ENCODE measurements at places on chromosomes 13 and 19.

GRCh38 chr13:41919741-41920487 lies 41.0 kb downstream of the VWA8 start:
- DNase-seq, result no peak

DNA sequence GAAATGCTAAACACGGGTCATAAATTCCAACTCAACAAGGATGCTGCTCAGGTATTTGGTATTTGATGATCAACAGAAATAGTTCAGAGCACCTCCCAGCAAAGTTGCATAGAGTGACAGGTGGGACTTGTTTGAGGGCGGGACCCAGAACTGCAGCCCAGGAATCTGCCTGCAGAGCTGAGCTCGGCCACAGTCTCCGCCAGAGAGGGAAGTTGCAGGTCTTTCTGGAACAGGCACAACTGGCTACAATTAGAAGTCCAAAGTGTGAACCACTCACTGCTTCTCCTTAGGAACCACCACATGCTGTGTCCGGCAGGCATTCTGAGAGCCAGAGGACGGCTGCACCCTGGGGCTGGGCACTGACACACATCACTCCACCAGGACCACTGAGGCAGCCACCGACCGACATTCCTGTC lies 1.1 kb downstream of the SLC15A1 start:
- peak; percentile 81 for DNase-seq

DNA sequence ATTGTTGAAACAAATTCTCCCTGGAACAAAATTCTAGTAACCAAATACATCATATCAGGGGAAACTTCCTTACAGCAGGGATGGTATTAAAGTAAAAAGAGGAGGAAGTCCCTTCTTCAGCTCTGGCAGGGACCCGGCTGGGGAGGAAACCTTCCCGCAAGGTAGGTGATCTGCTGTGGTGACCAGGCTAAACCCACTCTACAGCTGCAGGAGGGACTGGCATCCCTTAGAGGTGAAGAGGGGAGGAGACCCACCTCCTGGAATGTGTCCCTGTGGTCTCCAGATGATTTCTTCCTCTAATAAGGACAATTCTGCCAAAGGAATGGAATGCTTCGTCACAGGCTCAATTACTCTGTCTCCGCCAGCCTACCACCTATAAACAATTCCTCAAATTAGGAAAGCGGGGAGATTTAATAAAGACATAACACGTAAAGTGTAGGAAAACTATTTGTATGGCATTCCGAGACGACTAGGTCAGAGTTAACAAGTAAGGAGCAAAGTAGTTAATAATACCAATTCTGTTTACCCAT lies 637 bp upstream of the PDS5B start:
- peak; percentile 37 for DNase-seq

GRCh38 chr13:93624311-93624777 lies 397.7 kb downstream of the GPC6 start:
- DNase-seq, result no peak

DNA sequence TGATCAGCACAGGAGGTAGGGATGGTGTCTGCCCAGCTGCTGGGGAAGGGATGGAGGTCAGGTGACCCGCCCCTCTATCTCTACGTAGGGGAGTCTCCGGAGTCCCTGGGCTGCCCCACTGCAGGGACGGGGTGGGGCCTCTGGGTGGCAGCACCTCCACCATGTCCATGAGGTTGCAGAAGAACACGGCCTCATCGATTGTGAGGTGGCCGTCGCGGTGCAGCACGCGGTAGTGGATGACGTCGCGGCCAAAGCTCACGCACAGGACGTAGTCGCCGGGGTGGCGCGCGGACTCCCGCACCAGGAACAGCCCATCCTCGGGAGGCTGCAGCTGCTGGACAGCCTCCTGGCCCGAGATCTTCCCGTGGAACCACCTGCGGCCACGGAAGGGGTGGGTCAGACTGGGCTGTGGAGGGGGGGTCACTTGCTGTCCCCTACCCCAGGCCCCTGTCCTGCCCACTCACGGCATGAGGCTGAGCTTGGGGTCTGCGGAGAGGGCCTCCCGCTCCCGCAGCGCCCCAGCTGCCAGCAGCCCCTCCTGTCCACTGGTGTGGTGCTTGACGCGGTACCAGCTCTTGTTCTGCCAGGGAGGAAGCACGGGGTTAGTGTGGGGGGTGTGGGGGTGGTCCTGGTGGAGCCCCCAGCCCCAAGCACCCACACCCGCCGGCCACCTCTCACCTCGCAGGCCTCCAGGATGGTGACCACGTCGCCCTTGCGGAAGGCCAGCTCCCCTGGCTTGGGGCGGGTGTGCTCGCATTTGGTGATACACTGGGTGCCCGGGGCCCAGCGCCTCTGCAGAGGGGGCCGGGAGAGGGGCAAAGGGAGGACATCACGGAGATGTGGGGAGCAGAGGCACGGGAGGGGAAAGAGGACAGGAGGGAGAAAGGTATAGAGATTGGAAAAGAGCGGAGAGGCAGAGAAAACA lies 2.3 kb downstream of the MATK start:
- peak; percentile 82 for DNase-seq

- no peak for DNase-seq
Observed at GRCh38 chr13:113559061-113559460, 25.5 kb upstream of the TFDP1 start.

GRCh38 chr13:40682449-40683240 lies 16.2 kb upstream of the FOXO1 start:
- DNase-seq, result no peak

DNA sequence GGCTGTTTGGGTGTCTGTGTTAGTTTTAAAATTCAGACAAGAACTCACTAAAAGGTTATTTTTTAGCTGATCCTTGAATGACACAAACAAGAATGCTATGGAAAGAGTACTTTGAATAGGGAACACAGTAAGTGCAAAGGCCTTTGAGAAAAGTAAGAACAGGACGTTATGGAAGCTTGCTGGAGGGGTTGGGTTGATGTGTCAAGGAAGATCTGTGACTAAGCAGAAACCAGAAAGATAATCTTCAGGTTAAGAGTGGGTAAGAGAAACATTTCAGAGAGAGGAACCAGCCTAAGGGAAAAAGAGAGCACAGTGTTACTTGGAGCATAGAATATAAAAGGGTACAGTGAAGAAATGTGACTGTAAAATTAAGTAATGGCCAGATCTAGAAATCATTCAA lies 41.2 kb upstream of the TRPC4 start:
- no peak for DNase-seq

- no peak for DNase-seq
Observed at GRCh38 chr13:43583321-43583720, 203.5 kb downstream of the ENOX1 start.

- no peak for DNase-seq
Observed at GRCh38 chr13:74270018-74270417, 135.8 kb upstream of the KLF12 start.

DNA sequence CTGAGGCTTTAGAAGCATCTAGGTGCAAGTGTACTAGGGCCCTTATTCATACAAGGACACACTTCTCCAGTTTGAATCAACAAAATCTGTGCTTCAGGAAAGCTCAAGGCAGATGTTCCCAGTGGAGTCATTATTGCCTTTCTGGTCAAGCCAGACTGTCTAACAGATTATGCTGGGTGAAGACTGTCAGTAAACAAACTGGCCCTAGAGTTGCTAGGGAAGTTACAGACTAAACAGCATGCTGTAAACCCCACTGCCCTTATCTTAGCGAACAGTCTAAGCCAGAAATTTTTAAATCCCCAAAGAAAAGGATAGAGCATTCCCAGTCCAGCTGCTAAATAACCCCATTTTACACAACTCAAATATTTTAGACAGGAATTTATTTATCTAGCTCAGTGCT lies 1701.3 kb upstream of the PRR20A start:
- DNase-seq, result peak; percentile 13

DNA sequence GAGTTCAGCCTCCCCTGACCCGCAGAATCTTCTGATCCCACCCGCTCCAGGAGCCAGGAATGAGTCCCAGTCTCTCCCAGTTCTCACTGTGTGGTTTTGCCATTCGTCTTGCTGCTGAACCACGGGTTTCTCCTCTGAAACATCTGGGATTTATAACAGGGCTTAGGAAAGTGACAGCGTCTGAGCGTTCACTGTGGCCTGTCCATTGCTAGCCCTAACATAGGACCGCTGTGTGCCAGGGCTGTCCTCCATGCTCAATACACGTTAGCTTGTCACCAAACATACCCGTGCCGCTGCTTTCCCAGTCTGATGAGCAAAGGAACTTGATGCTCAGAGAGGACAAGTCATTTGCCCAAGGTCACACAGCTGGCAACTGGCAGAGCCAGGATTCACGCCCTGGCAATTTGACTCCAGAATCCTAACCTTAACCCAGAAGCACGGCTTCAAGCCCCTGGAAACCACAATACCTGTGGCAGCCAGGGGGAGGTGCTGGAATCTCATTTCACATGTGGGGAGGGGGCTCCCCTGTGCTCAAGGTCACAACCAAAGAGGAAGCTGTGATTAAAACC lies 1.1 kb upstream of the APOE start:
- no peak for DNase-seq

DNA sequence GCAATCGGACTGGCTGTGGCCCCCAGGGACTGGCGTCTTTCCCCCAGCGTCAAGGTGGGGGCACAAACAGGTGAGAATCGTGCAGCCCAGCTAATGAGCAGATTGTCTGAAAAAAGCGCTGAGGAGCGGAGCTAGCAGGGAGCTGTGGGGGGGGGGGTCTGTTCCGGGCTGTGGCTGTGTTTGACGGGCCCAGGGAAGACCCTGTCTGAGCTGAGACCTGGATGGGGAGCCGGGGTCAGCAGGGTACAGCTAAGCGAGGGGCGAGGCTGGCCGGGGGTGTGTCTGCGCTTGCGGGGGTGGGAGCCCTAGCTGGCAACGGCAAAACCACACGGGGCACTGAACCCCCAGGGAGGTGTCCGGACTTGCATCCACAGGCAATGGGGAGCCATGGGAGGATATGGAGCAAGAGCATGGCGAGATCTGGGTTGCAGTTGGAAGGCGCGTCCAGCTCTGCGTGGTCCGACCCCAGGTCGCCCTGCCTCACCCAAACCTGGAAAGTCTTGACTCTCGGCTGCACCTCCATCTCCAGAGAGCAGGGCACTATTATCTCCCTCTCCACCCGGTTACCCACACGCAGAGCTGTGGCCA lies 4.6 kb downstream of the LINGO3 start:
- no peak for DNase-seq

GRCh38 chr19:11452620-11453310 lies 17.3 kb downstream of the PRKCSH start:
- DNase-seq, result no peak

GRCh38 chr19:44401139-44402115 lies at the start of gene ZNF285:
TSS of gene ZNF285 (minus strand) at chr19:44401608. CDS start at chr19:44397213, 4,395 bp downstream.
- peak; percentile 98 for DNase-seq

- DNase-seq, result no peak
Observed at GRCh38 chr13:113917594-113918371, 53.9 kb upstream of the GAS6 start.

DNA sequence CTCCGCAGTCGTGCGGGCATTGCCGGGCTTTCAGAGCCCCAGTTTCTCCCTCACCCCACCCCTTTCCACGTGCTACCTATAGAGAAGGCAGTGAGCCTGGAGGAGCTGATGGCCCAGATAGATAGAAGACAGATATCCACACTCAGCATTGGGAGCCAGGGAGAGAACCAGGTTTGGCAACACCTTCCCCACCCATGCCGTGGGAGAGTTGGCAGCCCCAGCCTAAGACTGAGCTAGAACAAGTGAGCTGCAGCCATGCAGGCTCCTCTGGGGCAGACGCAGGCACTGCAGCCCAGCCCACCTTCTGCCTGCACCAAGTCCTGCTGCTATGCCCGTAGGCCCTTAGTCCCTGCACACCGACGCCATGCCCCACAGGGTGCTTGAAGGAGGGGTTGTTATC lies 10.3 kb upstream of the KRTDAP start:
- DNase-seq, result no peak

All from ELF-1 (cell line).